ENCODE measurements at places on chromosomes 3 and 15.

- DNase-seq: no peak
Observed at GRCh38 chr3:106534206-106534605, 665.4 kb upstream of the CBLB start.

- DNase-seq: no peak
Observed at GRCh38 chr3:21505711-21506460, 245.1 kb downstream of the ZNF385D start.

DNA sequence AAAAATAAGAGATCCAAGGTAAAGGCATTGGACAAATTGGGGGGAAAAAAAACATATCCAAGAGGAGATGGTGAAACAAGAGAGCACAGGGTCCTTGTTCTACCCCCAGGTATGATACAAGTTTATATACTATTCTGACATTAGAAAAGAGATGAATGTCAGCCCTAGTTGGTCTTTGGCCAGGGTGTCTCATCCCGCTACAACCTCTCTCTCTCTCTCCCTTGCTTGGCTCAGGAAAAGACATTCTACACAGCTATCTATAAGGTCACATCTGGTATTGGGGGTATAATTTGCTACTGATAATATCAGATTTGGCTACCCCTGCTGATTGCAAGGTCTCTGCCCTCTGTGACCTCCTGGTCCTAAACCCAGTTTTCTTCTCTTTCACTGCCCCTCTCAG lies 117.2 kb downstream of the GOLIM4 start:
- no peak for DNase-seq

GRCh38 chr15:96326328-96327154 lies 4.0 kb upstream of the NR2F2 start:
- no peak for DNase-seq

- DNase-seq: no peak
Observed at GRCh38 chr15:60917461-60918145, 311.5 kb downstream of the RORA start.

DNA sequence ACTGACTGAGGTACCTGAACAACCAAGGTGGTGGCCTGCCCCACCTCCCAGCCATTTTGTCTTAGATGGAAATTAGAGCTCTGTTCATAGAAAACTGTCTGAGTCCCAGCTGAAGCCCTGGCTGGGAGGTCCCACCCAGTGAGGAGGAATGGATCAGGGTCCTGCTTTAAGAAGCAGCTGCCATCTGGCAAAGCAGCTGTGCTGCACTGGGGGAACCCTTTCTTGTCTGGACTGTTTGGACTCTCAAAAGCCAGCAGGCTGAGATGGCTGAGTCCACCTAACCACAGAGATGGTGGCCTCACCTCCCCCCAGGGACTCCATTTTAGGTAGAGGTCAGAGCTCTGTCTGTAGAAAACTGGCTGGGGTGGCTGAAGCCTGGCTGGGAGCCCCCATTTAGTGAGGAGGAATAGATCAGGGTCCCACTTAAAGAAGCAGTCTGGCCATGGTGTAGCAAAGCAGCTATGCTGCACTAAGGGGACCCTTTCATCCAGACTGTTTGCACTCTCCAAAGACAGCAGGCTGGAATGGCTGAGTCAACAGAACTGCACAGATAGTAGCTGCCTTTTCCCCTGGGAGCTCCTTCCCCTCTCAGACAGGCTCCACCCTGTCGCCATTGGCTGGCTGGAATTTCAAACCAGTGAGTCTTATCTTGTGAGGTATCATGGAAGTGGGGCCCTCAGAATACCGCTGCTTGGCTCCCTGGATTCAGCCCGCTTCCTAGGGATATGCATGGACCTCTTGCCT lies 116.9 kb downstream of the EPHA6 start:
- no peak for DNase-seq

DNA sequence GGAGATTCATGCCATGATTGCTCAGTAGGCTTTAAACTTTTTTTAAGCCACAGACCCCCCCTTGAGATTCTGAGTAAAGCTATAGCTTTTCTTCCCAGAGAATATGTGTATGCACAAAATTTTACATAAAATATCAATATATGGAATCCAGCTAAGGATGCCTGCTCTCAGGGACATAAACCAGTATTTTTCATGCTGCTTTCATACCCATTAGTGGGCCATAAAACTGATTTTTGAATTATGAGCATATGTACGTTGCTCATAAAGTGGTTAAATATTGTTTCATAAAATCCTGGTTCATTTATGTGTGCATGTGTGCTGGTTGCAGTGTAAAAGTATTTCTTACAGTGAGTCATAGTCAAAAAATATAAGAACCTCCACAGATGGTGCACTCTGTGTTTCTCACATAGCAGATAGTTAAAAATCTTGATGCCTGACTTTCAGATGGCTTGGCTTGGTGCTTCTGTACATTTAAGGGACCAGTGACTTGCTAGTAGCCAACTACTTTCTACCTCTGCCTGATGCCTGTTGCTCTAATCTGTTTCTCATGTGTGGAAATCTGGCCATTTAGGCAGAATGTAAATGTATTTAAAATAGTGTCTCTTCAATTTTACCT lies 71.9 kb downstream of the ARHGEF26 start:
- no peak for DNase-seq

DNA sequence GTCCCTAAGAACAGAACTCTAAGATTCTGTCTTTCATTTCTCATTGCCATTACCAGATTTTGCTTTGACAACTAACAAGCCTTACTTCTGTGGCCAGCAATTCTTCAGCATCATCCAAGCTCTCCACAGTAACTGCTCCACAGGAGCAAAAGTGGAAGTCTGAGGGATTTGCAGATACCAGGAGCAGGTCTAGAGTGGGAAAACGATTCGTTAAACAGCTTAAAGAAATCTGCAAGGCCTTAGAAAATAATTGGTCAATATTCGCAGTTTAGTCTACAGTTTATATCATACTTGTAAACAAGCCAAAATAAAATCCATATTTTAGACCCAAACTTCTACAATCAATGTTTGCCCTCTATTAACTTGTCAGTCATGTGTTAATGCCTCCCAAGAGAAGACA lies 24.1 kb downstream of the MYH15 start:
- no peak for DNase-seq

DNA sequence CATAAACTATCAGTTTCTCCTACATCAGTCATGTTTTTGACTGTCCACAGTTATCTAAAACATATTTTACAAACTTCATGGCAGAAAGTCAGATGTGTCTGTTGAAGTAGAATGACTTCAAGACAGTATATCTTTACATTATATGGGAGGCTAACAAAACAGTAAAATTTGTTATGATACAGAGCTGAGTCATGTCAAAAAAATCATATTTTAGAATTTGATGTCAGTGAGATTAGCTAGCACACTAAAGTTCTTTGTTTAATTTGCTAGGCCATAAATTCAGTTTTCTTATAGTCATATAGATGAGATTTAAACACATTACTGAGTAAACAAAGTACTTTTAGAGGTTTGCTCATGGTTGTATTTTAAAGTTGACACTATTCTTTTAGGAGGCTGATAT lies 80.3 kb upstream of the IGSF10 start:
- DNase-seq: no peak

GRCh38 chr3:42819351-42819965 lies 10.2 kb downstream of the ACKR2 start:
- DNase-seq: no peak

DNA sequence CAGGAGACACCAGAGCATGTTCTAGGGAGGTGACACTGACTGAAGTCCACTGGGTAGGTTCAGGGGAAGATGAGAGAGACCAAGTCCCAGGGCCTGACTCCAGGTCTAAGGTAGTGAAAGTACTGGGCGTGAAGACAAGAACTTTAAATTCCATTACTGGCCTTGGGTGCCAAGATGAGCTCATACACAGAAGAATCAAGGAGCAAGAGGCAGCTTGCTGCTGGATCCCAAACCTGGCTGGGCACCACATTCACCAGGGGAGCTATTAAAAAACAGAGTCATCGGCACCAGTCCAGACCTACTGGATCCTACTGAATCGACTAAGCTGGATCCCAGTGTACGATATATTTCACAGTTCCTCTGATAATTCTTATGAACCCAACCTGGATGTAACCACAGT lies 42.1 kb upstream of the ATG7 start:
- no peak for DNase-seq

- DNase-seq: no peak
Observed at GRCh38 chr3:72247645-72248388, 462.9 kb upstream of the PROK2 start.

DNA sequence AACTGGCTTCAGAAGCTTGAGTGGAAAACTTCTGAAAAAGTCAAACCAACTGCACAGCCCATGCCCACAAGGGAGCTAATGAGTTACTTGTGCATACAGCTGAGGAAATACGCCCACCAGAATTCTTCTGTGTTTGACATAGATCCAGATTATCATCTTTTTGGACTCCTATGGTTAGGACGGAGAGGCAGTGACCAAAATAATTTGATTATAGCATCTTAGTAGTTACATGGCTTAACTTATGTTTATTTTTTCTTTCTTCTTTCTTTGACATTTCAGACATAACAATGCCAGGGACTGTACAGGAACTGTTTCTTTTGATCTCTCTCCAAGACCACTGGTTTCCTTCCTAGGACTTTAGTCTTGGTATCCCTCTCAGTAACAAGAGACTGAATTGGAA lies 246.1 kb upstream of the RASGRP1 start:
- no peak for DNase-seq

DNA sequence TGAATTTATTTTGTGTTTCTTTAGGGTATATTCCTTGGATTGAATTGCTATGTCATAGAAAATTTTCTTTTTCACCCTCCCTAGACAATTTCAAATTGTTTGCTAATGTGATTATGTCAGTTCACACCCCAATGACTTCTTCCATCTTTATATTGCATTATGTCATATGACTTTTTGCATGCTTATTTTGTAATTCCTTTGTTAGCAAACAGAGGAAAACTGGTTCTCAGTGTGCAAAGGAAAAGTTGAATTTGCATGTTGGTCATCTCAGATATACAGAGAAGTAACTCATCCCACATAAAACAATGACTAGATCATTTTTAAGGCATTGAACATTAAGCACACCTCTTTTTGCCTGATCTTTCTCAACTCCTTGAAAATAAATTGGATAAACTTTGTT lies 3.3 kb upstream of the RNF13 start:
- DNase-seq: no peak

GRCh38 chr3:129656659-129657247 lies 50.3 kb upstream of the PLXND1 start:
- no peak for DNase-seq

- DNase-seq: peak; percentile 56
Observed at GRCh38 chr3:42831321-42831713, 22.1 kb downstream of the ACKR2 start.

DNA sequence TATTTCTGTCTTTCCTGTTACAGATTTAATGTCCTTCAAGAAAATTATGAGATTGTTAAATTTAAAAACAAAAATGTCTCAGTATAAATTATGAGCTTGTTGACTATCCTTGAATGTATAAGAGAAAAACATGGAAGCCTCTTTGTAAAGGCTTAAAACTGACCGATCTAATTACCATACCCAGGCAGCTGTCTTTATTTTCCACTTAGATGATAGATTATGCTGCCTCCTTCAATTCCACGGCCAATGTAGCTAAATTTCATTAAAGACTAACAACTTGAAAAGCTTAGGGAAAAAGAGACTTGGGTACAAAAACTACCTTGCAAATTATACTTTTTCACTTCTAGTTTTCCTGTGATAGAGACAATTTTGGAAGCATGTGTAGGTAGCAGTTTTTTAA lies 88.3 kb downstream of the ATP10A start:
- DNase-seq: no peak

DNA sequence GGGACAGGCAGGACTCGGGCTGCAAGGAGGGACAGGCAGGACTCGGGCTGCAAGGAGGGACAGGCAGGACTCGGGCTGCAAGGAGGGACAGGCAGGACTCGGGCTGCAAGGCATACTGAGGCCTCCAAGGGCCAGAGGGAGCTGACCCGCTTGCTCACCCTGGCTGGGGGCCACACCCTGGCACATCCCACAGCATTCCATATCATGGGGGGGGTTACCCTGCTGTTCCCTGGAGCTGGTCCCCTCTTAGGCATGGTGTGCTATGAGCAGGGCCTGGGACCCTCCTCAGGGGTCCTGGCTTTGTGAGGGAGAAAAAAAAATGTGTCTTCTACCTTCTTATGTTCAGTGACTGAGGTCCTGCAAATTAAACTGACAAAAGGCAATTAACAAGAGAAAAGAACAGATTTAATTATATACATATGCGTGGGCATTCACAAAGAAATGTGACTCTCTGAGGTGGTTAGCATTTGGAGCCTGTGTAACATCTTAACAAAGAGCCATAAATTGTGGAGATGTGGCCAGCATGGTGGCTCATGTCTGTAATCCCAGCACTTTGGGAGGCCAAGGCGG lies 97.6 kb upstream of the ALDH1A3 start:
- DNase-seq: no peak

DNA sequence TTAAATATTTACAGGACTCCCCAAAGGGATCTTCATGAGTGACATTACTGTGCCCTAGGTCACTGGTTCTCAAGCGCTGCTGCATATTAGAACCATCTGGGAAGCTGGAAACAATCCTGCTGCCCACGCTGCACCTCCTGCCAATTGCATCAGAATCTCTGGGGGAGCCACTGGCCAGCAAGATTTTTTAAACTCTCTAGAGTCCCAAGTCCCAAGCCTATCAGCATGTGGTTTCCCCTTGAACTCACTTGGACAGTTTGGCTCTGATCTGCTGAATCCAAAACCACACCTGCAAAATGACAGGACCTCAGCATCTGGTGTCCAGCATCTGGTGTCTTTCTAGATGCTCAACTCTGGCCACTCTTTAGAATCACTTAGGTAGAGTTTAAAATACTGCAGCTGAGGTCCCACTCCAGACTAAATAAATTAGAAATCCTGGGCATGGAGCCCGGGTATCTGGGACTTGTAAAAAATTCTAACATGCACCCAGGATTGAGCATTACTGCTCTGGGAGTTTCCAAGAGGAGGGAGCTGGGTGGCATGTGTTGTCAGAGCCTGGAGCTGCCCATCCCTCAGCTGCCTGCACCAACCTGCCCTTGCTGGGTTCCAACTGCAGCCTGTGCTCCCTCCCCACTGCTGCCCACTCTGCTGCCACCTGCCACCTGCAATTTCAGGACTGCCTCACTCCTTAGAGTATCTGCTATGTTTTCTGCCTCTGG lies 311.3 kb downstream of the SLC9A9 start:
- DNase-seq: no peak

- no peak for DNase-seq
Observed at GRCh38 chr3:86787091-86787490, 203.9 kb downstream of the VGLL3 start.

GRCh38 chr15:90270502-90271150 lies 5.2 kb downstream of the NGRN start:
- no peak for DNase-seq

- DNase-seq: no peak
Observed at GRCh38 chr15:74339371-74339770, 28.1 kb downstream of the CYP11A1 start.

DNA sequence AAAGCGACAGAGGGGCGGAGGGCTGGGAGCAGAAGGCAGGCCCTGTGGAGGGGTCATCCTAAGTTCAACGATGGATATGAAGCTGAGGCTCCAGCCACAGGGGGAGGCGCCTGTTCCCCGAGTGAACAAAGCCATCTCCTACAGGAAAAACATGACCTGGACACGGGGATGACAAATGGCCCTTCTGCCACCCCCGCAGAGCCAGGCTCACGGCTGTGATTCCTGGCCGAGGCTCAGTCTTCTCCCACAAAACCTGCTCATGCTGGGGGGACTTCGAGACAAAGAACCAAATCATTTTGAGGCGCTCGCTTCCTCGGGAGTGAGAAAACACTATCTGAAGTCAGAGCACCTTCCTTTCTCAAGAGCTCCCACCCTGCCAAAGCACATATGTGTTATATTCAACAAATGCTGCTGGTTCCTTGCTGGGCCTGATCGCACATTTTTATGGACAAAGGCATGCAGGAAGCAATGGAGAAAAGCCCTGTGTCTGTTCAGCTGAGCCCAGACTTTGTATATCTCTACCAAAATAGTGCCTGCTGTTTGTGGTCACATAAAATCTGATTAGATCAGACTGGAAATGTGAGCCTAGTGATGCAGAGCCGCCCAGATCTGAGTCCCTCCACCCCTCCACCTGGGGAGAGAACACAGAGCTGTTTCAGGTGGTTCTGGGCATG lies 5.6 kb downstream of the RBP1 start:
- no peak for DNase-seq

Measured in activated B cell treated with CpG ODN at 0.5 μM for 24 hours (primary cell).